ENCODE measurements at places on chromosomes 6 and 20.

- DNase-seq: no peak
These were observed 15.0 kb downstream of the ALDH8A1 start for GRCh38 chr6:134934793-134935485.

DNA sequence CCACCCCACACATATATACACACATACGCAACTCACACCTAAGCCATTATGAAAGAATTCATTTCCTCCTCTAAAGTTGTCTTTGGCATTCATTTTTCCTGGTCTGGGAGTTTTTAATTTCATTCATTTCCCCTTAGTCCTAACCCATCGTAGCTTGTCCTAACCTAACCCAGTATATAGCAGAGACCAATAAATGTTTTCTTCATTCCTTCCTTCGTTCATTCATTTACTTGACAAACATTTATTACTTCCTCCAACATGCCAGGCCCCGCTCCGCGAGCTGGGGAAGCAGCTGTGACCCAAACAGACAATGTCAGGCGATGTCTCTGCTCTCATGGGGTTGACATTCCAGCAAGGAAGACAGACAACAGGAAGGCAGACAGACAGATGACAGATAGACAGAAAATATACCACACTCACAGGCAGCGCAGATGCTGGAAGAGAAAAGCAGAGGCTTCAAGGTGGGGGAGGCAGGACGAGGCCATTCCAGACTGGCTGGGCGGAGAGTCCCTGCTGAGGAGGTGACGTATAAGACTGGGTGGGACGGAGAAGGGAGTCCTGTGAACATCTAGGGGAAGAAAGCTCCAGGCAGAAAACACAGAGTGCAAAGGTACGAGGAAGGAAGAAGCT is 33.7 kb upstream of the SIRPA start:
- no peak for DNase-seq

- no peak for DNase-seq
These were observed 32.2 kb downstream of the MMUT start for GRCh38 chr6:49430866-49431265.

DNA sequence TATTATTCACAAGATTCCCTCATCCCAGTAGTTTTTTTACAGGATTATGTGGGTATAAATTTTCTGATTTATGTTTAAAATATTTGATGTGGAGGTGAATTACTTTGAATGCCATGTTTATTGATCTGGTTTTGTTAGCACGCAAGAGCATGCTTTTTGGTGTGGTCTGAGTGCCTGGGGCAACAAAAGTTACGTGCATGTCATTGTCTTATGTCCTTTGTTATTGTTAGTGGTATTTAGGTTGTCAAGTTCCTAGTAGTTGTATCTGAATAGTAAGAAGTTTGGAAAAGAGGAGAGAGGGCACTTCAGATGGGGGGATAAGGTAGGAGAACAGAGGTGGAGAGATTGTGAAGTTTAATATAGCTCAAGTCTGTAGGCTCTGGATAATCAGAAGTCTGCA is 95.0 kb downstream of the ATRN start:
- no peak for DNase-seq

DNA sequence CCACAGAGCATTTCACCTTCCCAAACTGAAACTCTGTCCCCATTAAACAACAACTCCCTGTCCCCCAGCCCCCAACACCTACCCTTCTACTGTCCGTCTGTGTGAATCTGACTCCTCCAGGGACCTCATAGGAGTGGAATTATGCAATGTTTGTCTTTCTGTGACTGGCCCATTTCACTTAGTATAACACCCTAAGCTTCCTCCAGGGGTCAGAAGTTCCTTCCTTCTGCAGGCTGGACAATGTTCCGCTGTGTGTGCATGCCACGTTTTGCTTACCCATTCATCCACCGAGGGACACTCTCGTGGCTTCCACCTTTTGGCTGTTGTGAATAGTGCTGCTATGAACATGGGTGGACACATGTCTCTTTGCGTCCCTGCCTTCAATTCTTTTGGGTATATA is 37.6 kb upstream of the MPC1 start:
- no peak for DNase-seq

DNA sequence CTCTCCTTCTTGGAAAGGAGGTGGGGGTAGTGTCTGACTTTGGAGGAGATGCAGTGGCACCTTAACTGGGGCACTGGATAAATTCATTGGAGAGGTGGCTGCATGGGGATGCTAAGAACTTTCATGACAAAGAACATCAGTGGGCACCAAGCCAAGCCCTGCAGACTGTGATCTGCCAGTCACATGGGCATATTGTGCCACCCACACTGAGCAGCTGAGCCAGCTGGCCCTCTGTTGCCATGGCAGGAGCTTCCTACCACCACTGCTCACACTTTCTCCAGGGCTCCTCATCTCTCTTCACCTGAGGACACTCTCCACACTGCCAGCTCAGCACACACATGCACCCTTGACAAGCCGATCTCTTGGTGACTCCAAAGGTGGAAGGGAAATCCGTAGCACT is 715.6 kb downstream of the QKI start:
- peak; percentile 77 for DNase-seq

DNA sequence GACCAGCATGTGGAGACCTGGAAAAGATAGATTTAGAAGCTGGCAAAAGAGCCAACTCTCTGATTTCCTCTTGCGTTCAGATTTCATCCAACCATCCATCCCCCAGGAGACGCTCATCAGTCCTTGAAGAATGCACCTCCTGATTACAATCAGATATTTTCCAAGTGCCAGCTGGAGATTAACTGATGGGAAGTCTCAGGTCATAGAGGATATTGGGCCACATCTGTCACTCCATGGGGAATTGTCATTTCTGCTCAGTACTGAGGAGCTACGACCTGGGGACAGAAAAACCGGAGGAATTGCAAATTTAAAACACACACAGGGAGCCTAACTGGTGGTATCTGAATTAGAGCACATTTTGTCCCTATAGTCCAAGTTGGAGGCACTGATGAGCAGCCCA is 496.2 kb upstream of the SULF2 start:
- no peak for DNase-seq

DNA sequence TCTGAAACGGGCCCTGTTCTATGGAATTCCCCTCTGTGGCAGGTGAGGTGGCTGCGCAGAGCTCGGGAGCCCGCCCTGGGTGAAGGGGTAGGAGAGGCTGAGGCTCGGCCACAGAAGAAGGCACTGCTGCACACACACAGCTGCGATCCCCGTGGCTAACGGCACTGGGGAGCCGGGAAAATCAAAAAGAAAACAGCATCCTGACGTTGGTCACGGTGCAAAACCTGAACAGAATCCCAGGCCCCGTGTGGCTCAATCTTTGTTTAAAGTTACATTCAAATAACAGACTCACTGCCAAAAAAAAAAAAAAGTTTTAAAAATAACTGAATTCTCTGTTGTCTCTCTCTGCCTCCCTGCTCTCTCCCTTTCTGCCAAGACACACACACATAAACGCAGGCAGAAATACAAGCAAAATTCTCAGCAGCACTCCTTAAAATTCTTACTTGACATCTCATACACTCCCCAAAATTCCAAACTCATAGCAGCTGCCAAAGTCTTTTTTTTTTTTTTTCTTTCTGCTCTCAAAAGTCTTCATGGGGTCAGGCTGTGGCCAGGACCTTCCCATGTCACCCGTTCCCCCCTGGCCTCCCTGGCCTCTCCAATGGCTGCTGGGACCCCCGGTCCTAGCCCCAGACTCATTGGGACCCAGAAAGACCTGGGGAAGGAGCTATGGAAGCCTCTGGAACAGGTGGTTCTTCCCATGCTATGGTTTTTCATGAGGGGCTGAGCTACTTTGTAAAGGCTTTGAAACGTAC is 248.8 kb downstream of the TTLL2 start:
- DNase-seq: no peak

DNA sequence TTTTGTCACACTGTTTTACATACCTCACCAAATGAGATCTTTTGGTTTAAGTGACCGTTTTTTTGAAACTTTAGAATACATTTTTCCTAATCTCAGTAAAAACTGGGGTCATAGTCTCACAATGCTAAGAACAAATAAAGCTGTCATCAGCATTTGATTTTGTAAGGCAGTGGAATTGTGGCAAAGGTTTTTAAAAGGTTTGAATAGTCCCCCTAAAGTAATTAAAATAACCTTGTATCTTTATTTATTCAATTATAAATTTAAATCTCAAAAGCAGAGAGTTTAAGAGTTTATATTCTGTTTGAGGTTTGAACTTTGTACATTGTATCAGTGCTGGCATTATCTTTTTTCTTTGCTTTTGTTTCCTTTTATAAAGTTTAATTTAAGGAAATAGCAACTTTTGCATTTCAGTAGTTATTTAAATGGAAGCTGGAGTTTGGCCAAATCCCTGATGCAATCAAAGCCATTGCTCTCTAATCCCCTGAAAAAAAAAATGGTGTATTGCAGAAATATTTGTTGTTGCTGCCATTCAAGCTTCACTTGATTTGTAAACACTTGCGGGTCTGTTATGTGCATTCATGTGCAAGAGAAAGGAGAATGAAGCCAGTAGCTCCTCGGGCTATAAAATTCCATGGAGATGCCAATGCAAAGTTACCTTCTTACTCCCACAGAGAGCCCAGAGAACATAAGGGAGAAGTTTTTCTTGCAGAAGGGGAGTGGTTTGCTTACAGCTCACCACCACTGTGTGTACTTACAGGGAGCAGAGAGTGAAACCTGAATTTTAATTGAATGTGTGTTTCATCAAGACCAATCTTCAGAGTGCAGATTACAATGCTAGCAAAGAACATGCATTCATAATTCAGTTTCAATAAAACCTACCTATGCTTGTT is 391.8 kb downstream of the ARHGAP18 start:
- no peak for DNase-seq

GRCh38 chr20:3801299-3801698 is 5.2 kb downstream of the CDC25B start:
- no peak for DNase-seq

- DNase-seq: no peak
These were observed 194.0 kb downstream of the SOD2 start for GRCh38 chr6:159499034-159499433.

GRCh38 chr6:44029444-44030185 is 97.6 kb downstream of the MRPL14 start:
- no peak for DNase-seq

DNA sequence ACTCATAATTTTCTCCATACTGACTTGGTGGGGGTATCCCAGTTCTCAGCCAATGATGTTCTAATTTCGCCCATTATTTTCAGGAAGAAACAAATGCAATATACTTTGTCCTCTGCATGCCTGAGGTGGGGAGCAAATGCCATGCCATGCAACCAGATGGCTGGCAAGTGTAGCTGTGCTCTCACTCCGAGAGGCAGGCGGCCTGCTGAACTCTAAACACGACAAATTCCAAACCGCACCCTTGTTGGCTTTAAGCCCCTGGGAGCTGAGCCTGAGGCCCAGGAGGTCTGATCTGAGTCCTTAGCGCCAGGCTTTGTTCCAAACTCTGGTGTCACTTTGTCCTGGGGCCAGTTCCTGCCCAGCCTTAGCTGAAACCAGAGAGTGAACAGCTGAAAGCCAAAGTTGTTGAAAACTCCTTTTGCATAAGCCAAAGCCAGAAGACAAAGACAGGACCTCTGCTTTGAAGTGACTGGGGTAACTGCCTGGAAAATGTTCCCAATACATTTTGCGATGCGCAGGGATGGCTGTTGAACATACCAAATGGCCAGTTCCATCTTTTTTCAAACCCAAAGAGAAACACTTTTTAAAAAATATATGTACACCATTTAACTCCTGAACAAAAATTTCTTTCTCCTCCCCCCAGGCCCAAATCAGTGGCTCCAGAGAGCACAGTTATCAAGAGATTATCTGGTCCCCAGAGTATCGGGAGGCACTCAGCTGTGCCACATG is 46.2 kb downstream of the TTI1 start:
- no peak for DNase-seq

- DNase-seq: no peak
These were observed 44.7 kb downstream of the RSPH3 start for GRCh38 chr6:158955255-158955654.

DNA sequence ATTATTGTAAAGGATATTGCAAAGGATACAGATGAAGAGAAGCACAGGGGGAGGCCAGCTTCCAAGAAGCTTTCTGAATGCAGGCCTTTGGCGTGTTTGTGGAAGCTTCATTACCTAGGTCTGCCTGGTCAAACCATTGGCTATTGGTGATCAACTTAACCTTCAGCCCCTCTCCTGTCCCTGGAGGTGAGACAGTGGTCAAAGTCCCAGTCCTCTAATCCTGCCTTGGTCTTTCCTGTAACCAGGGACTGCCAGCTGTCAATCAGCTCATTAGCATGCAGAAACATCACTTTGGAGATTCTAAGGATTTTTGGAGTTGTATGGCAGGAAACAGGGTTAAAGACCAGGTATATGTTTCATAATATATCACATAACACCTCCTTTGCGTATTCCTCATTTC is 13.0 kb downstream of the RIN2 start:
- no peak for DNase-seq

GRCh38 chr6:127791779-127792528 is 108.9 kb downstream of the THEMIS start:
- no peak for DNase-seq

DNA sequence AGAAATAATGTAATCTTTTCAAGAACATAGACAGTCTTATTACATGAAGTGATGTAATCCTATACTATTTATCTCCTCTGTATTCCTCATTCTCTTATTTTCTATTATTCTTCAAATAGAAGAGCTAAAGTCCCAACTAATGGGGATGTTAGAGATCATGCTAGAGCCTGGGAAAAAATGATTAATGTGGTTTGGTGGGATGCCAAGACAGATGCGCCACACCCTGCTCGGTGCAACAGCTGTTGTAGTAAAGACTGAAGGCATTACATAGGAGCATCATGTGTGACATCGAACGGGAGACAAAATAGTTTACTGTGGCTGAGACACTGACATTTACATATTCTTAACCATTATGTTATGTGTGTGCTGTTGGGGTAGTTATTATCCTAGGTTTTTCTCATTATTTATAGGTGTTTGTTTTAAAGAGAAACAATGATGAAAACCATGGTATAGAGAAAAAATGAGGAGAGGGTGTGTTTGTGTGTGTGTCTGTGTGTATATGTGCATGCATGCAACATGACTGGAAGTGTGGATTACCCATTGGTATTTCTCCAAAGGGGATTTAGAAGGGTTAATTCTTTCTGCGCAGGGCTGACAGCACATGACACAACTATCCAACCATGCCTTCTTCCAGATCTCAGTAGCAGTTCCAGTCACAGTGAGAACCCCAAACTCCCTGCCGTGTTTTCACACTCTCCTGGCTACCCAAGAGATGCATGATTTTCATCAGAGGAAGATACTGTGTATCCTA is 155.3 kb downstream of the EYA4 start:
- peak; percentile 28 for DNase-seq

- DNase-seq: no peak
These were observed 98.6 kb upstream of the CLDN20 start for GRCh38 chr6:155165029-155165710.

GRCh38 chr6:28606424-28607391 is 81.0 kb downstream of the GPX5 start:
- DNase-seq: peak; percentile 82

Measured in NCI-H1417 (cell line).